ENCODE measurements at places on chromosomes 1 and 21.
A peak's percentile ranks its signal among the peaks of the same experiment; 100 is the strongest.

- no peak for DNase-seq
Observed at GRCh38 chr1:8870616-8871538, 7.6 kb downstream of the ENO1 start.

GRCh38 chr1:156379420-156380165 is 10.6 kb downstream of the RHBG start:
- no peak for DNase-seq

GRCh38 chr21:29621525-29621924 is 318.3 kb downstream of the GRIK1 start:
- DNase-seq, result no peak

DNA sequence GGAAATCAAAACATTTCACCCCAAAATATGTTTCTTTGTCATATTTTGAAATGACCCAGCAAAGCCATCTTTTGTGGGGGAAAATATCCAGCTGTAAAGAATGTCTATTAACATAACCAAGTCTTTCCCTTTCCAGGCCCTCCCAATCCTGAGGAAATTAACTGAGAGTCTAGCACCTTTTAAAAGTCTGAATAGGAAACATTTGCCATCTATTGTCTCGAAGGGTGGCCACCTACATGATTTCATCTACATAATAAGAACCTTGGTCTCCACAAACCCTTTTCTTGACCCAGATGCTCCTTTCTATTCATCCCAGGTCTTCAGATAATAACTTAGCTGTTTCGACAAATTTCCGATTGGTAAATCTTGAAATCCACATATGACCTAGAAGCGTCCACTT is 5.4 kb upstream of the MT1HL1 start:
- DNase-seq, result no peak

GRCh38 chr1:1080122-1080757 is 6.1 kb upstream of the RNF223 start:
- no peak for DNase-seq

GRCh38 chr1:8586438-8586837 is 231.0 kb downstream of the RERE start:
- no peak for DNase-seq

GRCh38 chr21:33783187-33783979 is 132.2 kb downstream of the ATP5PO start:
- DNase-seq, result no peak

- DNase-seq, result no peak
Observed at GRCh38 chr1:40628903-40629292, 36.6 kb downstream of the RIMS3 start.

- DNase-seq, result no peak
Observed at GRCh38 chr1:185488808-185489207, 171.8 kb upstream of the IVNS1ABP start.

- DNase-seq, result no peak
Observed at GRCh38 chr1:165826565-165827267, 698 bp upstream of the UCK2 start.

DNA sequence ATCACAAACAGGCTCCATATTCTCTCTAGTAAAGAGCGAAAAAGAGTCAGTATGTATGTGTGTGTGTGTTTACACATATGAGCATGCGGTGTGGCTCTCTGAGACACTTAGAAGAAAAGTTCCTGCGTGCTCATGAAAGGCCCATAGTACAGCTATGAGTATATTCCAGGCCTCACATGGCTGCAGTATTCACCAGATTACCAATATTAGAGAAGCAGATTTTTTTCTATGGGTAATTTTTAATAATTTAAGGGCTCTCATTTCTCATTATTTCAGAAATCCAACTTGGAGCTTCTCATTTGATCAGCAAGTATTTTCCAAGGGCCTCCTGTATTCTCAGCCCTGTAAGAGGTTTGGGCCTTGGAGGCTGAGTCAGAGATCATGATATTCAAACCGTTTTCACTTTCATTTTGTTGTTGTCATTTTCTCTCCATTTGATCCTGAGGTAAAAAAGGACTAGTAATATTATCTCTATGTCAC is 232.9 kb upstream of the SGIP1 start:
- DNase-seq, result peak; percentile 49

DNA sequence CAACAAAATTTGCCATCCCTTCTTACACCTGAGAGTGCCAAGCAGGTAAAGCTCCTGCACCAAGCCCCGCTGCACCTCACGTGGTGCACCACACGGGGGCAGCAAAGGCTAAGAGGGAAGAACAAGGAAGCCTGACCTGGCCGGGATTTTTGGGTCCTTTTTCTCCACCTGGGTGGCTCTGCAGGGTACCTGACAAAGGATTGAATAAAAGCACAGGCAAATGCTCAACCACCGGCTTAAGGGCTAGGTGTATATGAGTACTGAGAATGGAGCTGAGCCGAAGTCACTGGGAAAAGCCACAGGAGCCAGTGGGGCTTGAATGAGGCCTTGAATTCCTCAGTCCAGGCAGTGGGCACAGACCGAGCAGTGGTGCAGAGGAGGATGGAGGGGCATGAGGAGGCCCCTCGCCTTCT is 36.4 kb downstream of the ZNF697 start:
- DNase-seq, result peak; percentile 84

- no peak for DNase-seq
Observed at GRCh38 chr1:72435025-72435424, 152.7 kb upstream of the NEGR1 start.

GRCh38 chr21:15183813-15184257 is 119.0 kb upstream of the NRIP1 start:
- DNase-seq, result no peak

DNA sequence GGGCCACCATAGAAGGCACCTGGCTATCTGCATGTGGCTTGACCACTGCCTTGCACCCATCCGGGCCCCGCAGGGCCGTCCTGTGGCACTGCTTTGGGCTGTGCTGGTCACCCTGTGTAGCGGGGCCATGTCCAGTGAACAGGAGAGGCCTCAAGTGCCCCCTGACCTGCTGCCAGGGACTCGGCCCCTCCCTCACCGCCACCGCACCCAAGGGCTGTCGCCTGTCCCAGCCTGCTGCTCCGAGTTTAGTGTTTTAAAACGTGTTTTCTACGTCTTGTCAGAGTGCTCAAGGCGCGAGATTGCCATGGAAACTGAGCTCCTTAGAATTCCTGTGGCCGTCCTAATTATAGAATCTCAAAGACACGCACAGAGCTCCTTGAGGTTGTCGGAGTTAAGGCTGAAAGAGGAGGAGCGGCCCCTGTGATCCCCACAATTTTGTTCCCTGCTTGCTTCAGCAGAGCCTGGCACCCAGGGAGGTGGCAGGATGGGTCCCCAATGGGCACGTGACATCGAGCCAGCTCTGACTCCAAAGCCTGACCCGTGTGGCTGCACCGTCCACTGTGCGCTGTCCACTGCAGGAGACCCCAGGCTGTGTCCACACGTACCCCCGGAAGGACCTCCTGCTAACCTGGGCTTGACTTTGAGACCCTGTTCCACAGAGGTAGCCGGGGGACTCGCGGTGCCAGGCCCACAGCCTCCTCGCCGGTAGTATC is 66.2 kb downstream of the FAAP20 start:
- DNase-seq, result no peak

GRCh38 chr1:118043624-118044023 is 114.1 kb downstream of the WDR3 start:
- no peak for DNase-seq

- DNase-seq, result peak; percentile 38
Observed at GRCh38 chr1:205396967-205397616, 24.8 kb downstream of the LEMD1 start.

DNA sequence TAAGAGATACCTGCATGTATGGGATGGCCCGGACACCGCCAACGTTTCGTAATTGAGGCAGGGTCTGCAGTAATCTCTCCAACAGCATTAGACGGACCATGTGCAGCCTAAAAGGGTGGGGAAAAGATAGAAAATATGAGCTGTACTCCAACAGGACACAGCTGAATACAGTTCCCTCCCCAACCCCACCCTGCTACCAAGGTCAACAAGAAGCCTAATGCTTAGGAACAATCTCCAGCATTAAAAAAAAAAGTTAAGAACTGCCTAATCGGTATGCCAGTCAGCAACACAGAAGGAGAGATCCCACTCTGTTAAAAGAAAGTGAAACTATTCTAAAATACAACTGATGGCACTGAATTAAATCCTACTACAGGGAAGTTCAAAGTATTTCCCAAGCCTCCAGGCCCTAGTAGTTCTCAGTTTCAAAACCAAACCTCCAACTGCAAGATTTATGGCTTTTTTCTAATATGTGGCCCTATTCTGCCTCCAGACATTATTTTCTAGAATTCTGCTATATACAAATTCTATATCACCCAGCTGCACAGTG is 81.0 kb downstream of the UBR4 start:
- no peak for DNase-seq

DNA sequence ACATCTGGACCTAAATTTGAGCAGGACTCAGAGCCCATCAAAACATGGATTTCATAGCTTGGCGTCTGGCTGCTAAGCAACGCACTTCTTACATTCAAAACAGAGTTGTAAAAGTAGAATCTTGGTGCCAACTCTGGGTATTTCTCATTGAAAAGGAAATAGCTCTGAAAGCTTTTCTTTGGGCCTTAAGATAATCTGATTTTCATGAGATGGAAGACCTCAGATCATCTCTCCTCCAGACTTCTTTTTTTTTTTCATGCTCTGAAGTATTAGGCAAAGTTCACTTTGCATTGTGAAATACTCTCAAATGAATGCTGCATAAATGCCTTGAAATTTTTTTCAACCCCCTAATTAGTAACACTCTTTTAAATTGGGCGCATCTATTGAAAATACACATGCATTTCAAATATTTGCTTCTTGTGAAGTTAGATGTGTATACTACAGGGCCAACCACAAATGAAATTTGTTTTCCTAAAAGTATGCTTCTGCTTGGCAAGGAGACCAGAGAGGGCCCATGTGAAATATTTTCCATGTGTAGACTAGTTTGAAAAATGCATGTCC is 4.2 kb downstream of the ADAMTS5 start:
- no peak for DNase-seq

GRCh38 chr1:221458447-221459156 is 283.3 kb downstream of the DUSP10 start:
- no peak for DNase-seq

DNA sequence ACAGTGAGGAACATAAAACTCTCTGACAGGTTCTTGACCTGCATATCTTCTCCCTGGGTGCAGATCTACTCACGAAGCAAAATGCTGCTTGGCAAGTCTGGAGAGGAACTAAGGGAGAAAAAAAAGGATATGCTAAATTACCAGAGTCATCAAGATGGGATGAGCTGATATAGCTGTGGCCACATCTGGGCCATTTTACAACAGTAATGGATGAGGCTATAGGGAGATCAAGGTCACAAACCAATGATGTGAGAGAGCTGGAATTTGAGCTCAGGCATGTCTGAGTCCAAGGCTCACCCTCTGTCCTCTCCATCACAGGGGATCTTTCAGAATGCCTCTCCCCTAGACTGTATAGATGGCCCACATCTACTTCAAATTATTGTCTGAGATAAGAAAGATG is 26.2 kb downstream of the ZMYND12 start:
- DNase-seq, result no peak

- DNase-seq, result no peak
Observed at GRCh38 chr1:8025671-8026144, 401 bp downstream of the ERRFI1 start.

GRCh38 chr1:175580841-175581240 is 162.6 kb downstream of the TNR start:
- no peak for DNase-seq

GRCh38 chr1:101507547-101507971 is 270.7 kb downstream of the S1PR1 start:
- no peak for DNase-seq

- DNase-seq, result no peak
Observed at GRCh38 chr1:94866164-94866807, 46.1 kb downstream of the SLC44A3 start.

DNA sequence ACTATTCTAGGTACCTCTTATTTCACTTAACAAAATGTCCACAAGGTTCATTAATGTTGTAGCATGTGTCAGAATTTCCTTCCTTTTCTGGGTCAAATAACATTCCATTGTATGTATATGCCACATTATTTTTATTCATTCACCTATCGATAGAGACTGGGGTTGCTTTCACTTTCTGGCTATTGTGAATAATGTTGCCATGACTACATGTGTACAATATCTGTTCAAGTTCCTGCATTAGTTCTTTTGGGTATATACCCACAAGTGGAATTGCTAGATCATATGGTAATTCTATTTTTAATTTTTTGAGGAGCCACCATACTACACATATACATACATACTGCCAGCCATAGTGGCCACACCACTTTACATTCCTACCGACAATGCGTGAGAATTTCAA is 158.4 kb downstream of the ZZZ3 start:
- DNase-seq, result no peak

GRCh38 chr1:11729498-11730428 is 6.2 kb upstream of the AGTRAP start:
- peak; percentile 38 for DNase-seq

- DNase-seq, result no peak
Observed at GRCh38 chr1:17670587-17671313, 84.4 kb upstream of the ACTL8 start.

- DNase-seq, result no peak
Observed at GRCh38 chr1:209542585-209542984, 40.9 kb upstream of the CAMK1G start.

- DNase-seq, result no peak
Observed at GRCh38 chr1:213988507-213989001, 781 bp downstream of the PROX1 start.

DNA sequence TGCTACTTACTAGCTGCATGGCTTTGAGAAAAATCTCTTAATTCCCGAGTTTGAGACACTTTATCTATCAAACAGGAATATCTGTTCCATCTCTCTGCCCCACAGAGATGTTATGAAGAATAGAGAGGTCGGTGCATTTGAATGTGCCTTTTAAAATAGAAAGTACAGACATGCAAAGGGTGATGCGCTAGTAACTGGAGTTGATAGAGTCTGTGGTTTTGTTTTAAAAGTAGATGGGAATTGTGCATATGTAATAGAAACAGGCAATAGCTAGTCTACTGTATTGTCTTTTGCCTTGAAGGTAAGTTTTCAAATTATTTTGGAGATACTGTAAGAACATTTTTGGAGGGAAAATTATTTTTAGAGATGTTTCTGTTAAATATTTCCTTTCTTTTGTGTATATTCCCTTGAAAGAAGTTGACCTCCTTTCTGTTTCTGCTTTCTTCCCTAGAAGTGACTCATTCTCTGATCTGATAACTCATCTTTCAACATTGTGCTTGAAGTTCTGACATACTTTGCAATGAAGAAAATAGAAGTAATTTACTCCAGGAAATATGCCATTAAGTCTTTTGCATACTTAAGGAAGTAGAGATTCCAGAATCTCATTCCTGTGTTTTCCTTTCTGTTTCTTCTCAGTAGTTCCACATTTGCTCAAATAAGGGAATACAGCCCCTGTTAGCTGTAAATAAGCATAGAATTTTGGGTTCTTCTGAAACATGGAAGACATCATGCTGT is 151.6 kb downstream of the SDCCAG8 start:
- no peak for DNase-seq

GRCh38 chr21:44390886-44391285 is 37.5 kb downstream of the TRPM2 start:
- DNase-seq, result no peak

- DNase-seq, result no peak
Observed at GRCh38 chr1:200206340-200206739, 178.8 kb downstream of the NR5A2 start.

GRCh38 chr1:45103534-45103933 is 91.5 kb downstream of the UROD start:
- DNase-seq, result no peak

- DNase-seq, result no peak
Observed at GRCh38 chr1:203662360-203662759, 35.7 kb downstream of the ATP2B4 start.

GRCh38 chr1:170978371-170978910 is 43.1 kb downstream of the MROH9 start:
- DNase-seq, result no peak
